ENCODE measurements at places on chromosomes 6 and 20.

GRCh38 chr6:161333410-161333809, 59.5 kb upstream of the AGPAT4 start:
- no peaks in the 10 kb centered on the region for H3K4me1 ChIP-seq
- H3K27ac ChIP-seq, result no peak overlapping the region
- H3K27me3 ChIP-seq, result no peaks in the 10 kb centered on the region
- no peak for DNase-seq

- peaks cover 15% of the 10 kb centered on the region for H3K4me1 ChIP-seq
- H3K27ac ChIP-seq, result no peak overlapping the region
- H3K36me3 ChIP-seq, result no peaks in the 10 kb centered on the region
Measured at GRCh38 chr6:32082935-32083334, 26.2 kb downstream of the TNXB start.

DNA sequence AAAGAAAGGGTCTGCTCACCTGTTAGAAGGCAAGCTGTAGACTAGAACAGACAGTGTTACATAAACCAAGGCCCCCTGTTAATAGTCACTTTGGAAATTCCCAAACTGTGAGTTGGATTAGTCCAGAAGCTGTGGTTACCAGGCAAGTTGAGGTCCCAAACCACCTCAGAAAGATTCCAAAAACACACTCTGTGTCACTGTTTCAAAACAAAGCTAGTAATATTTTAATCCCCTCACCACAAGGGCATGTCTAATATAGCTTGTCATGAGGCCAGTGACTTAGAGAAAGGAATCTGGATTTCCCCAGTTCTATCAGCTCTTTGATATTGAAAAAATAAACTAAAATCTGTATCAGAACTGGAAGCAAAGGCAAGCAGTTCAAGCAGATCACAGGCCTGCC, 244.6 kb downstream of the HAO1 start:
- DNase-seq, result no peak
- H3K36me3 ChIP-seq, result no peaks in the 10 kb centered on the region
- no peak overlapping the region for H3K4me3 ChIP-seq
- no peaks in the 10 kb centered on the region for H3K27me3 ChIP-seq

DNA sequence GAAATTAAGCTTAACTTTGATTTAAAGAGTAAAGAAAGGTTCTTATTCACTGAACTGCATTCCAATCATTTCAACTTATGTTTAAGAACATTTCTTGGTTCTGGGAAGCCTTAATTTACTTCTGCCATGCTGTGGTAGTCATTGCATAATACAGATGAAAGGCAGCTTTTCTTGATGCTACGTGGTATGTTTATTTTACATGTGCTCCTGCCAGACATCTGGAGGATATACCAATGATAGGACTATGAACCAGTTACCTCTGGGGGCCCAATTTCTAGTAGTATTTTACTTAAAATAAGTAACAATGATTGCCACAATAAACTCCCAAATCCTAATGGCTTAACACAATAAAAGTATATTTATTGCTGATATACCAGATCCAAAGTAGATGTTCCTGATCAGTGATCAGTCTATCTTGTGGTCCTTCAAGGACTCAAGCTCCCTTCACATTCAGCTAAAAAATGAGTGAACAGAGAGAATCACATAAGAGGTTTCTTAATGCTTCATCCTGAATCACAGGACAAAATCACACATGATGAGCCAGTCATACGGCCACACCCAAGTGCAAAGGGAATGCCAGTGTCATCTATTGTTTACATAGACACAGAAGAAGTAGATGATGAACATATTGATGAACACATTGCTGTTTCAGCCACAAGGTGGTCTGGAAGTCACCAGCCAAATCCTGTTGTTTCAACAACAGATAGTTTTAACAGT, 56.5 kb upstream of the CCN2 start:
- no peaks in the 10 kb centered on the region for H3K4me1 ChIP-seq
- no peaks in the 10 kb centered on the region for H3K36me3 ChIP-seq
- no peak for DNase-seq
- H3K27me3 ChIP-seq, result no peaks in the 10 kb centered on the region
- no peak overlapping the region for H3K4me3 ChIP-seq
- H3K27ac ChIP-seq, result no peak overlapping the region

- no peaks in the 10 kb centered on the region for H3K4me1 ChIP-seq
- H3K27me3 ChIP-seq, result no peaks in the 10 kb centered on the region
- H3K27ac ChIP-seq, result no peak overlapping the region
- H3K36me3 ChIP-seq, result no peaks in the 10 kb centered on the region
- no peak for DNase-seq
Measured at GRCh38 chr6:27742833-27743573, 169.2 kb downstream of the OR2B2 start.

- no peaks in the 10 kb centered on the region for H3K36me3 ChIP-seq
- no peak for DNase-seq
- H3K4me1 ChIP-seq, result peaks cover 17% of the 10 kb centered on the region
- peak overlapping the region; percentile 85 for H3K27ac ChIP-seq
Measured at GRCh38 chr6:89637960-89638319, 607 bp downstream of the LYRM2 start.

DNA sequence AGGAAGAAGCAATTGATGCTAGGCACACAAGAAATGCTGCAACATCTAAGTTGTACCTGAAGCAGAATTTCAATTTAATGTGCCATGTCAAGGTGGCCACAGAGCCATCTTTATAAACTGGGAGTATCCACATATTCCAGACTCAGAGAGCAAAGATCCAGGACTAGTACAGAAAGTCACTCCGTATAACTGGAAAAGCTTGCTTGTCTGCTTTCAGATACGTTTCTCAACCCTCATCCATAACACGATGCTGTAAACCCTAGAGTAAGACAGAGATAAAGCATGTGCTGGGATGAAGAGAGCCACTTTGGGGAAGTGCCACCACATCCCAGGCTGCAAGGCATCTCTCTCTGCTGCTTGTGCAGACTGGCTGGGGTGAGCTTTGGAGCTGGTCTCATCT, 134.7 kb downstream of the PACRG start:
- no peak for DNase-seq
- H3K4me3 ChIP-seq, result no peak overlapping the region
- H3K27me3 ChIP-seq, result no peaks in the 10 kb centered on the region
- no peaks in the 10 kb centered on the region for H3K4me1 ChIP-seq
- H3K36me3 ChIP-seq, result no peaks in the 10 kb centered on the region
- H3K27ac ChIP-seq, result no peak overlapping the region

- no peak overlapping the region for H3K27ac ChIP-seq
- peaks cover 15% of the 10 kb centered on the region for H3K4me1 ChIP-seq
- DNase-seq, result no peak
- H3K4me3 ChIP-seq, result peak overlapping the region; percentile 43
Measured at GRCh38 chr6:131251590-131252199, 116.4 kb downstream of the AKAP7 start.

DNA sequence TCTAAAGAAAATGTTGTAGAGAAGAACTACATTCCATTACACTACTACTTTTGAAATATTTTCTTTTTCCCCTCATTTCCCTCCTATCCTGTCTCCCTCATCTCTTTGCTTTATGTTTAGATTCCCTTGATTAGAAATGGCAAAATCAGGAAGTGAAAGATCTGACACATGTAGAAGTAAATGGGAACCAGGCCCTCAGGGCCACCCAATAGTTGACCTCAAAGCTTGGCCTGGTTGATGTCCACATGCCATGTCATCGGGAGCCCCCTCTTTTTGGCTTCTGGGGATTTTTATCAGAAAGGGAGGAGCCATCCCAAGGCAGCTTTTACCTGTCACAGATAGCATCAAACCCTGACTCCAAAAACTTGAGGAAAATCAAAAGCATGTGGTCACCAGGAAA, 168.3 kb upstream of the ECI2 start:
- H3K4me3 ChIP-seq, result no peak overlapping the region

DNA sequence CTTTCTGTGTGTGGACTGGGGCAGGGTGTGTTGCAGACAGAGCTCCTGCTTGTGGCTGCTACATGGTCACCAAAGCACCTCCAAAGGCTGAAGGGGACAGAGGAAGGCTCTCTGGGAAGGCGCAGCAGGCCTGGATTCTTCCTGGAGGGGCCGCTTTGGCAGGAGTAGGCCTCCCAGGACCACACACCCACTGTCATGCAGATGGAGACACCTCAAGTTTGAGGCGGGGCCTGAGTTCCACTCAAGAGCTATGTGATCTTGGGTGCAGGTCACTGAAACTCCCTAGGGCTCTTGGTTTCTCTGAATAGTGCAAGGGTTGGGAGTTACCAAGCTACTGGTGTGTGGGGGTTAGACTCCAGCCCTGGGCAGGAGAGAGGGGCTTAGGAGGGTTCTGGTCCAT, 27.9 kb downstream of the EFCAB8 start:
- no peaks in the 10 kb centered on the region for H3K27me3 ChIP-seq
- H3K36me3 ChIP-seq, result no peaks in the 10 kb centered on the region
- no peak overlapping the region for H3K27ac ChIP-seq
- no peaks in the 10 kb centered on the region for H3K4me1 ChIP-seq
- DNase-seq, result no peak

DNA sequence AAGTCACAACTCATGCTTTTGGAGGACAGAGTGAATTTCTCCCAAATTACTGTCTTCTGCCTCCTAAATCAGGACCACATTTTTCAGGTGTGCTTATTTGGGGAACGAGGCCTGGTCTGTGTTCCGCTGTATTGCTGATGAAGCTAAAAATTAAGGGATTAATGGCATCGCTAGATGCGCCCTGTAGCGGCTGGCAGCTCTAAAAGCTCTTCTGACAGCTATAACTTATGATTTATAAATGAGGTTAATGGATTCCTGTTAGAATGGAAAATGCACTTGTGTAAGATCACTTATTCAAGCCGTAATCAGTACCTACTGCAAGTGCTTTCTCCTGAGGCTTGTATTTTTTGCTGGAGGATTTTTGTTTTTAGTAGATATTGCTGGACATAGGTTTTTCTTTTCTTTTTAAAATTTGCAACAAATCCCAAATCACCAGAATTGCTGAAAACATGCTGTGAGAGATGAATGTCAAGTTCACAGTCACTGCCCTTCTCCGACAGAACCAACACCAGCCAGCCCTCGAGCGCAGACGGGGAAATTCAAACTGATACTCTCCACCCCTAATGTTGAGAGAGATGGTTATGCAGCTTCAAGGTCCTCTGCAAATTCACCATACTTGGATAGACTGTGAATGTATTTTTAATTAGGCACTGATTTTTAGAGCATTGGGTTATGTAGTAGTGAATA, 49.1 kb downstream of the AKAP12 start:
- no peak for DNase-seq
- peaks cover 27% of the 10 kb centered on the region for H3K4me1 ChIP-seq
- no peaks in the 10 kb centered on the region for H3K27me3 ChIP-seq
- no peak overlapping the region for H3K27ac ChIP-seq
- no peak overlapping the region for H3K4me3 ChIP-seq
- no peaks in the 10 kb centered on the region for H3K36me3 ChIP-seq

DNA sequence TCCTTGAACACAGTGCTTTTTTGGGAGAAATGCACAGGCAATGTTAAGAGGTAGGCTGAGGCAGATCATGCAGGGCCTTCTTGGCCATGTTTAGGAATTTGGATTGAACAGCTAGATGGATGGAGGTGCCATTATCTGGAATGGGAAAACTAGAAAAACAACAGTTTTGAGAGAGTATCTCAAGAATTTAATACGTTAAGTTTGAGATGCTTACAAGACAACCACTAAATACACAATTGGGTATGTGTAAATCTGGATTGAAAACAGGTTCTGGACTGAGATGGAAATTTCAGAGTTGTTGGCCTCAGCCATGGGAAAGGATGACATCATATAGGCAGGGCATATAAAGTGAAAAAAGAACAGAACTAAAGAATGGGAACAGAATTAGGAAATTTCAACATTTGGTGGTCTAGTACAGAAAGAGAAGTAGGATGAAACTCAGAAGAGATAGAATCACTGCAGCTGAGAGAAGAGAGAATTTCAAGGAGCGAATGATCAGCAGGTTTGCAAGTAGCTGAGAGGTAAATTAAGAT, 37.1 kb downstream of the NCOA7 start:
- no peaks in the 10 kb centered on the region for H3K27me3 ChIP-seq
- no peak for DNase-seq
- H3K4me1 ChIP-seq, result peaks cover 14% of the 10 kb centered on the region
- no peak overlapping the region for H3K4me3 ChIP-seq
- no peaks in the 10 kb centered on the region for H3K36me3 ChIP-seq

DNA sequence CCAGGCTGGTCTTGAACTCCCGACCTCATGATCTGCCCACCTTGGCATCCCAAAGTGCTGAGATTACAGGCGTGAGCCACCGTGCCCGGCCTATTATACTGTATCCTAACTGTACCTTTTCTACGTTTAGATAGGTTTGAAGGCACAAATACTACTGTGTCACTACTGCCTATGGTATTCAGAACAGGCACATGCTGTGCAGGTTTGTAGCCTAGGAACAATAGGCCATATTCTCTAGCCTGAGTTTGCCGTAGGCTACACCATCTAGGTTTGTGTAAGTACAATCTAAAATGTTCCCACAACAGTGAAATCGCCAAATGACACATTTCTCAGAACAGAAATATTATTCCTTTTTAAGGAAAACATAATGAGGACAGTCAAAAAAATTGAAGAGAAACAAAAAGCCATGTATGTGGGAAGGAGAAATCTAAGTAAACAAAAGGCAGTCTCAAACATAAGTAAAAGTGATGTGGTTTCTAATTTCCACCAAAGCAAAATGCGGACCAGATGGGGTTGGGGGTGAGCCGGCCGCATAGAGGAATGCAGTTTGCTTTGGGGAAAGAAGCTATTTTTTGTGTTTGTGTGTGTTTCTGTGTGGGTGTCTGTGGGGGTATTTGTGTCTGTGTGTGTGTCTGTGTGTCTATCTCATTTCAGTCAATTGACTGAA, 192.6 kb upstream of the SALL4 start:
- no peak overlapping the region for H3K27ac ChIP-seq
- H3K4me3 ChIP-seq, result no peak overlapping the region

DNA sequence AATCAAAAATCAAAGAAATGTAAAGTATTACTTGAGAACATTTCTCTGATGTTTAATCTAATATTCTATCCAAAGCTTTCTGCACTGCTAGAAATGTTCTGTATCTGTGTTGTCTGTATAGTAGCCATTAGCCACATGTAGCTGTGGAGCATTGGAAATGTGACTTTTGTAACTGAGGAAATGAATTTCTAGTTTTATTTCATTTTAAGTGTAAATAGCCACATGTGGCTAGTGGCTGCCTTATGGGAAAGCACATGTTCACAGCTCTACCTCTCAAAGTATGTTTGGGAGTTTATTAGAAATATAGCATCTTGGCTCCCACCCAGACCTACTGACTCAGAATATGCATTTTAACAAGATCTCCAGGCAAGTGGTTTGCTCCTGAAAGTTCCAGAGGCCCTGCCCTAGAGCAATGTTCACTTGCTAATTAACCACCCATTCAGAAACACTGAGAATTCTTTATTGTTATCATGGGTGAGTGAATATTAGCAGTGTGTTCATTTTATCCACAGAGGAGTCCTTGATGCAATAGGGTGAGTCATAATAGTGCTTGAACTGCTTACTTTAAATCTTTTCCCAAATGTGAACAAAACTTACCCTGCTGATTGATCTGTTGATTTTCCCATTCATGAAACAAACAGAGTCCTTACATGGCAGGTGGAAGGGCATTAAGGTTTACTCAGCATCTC, 282.7 kb downstream of the PLCB1 start:
- H3K27ac ChIP-seq, result no peak overlapping the region
- no peaks in the 10 kb centered on the region for H3K27me3 ChIP-seq
- no peak for DNase-seq
- H3K36me3 ChIP-seq, result no peaks in the 10 kb centered on the region

- DNase-seq, result no peak
- no peak overlapping the region for H3K4me3 ChIP-seq
- no peaks in the 10 kb centered on the region for H3K27me3 ChIP-seq
- H3K27ac ChIP-seq, result no peak overlapping the region
Measured at GRCh38 chr6:111987295-111987694, 66.6 kb upstream of the CCN6 start.

GRCh38 chr6:29627755-29628418, 5.1 kb downstream of the GABBR1 start:
- H3K36me3 ChIP-seq, result no peaks in the 10 kb centered on the region
- peaks cover 30% of the 10 kb centered on the region for H3K4me1 ChIP-seq
- peak; percentile 91 for DNase-seq
- no peaks in the 10 kb centered on the region for H3K27me3 ChIP-seq
- peak overlapping the region; percentile 66 for H3K4me3 ChIP-seq

All from upper lobe of left lung (tissue), 6 donors.